ENCODE measurements at places on chromosomes 5 and 9.
A peak's percentile ranks its signal among the peaks of the same experiment; 100 is the strongest.

DNA sequence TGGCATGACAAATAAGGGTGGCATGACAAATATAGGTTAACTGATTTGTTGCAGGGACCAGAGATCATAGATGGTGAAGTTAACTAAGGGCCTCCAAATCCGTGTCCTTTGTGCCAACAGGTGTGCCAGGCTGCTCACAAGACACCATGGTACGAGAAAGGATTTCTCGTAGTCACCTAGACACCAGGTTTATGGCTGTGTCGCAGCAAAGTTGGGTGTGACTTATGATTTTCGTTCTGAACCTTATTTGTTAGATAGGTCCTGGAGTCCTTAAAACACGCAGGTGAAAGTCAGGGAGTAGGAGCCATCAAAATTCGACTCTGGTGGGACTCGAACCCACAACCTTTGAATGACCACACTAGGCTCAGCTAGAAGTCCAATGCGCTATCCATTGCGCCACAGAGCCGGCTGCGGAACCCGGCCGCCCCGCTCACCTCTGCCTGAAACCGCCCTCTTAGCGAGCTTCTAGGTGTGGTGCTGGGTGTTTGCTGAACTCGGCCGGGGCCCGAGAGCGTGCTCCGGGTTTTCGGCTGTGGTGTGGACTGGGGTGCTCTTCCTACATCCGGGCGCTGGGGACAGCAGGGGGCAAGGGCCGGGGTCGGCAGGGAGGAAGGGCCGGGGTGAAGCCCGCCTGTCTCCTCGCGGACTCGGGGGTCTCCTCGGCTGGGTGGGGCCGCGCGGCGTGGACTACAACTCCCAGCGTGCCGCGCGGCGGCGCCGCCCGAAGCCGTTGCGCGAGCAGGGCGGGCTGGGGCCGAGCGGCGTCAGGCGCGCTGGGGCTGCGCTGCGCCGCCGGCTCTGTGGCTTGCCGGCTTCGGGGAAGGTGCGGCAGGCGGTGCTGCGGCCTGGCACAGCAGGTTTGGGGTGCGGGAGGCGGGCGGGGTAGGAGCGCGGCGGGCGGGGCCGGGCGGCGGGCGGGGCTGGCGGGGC lies at the start of gene SLC27A4:
SLC27A4 (plus strand) TSS at position 767 of the 930 bp plus-strand sequence. CDS start 2,606 bp downstream, outside the sequence.
- peak; percentile 80 for DNase-seq

DNA sequence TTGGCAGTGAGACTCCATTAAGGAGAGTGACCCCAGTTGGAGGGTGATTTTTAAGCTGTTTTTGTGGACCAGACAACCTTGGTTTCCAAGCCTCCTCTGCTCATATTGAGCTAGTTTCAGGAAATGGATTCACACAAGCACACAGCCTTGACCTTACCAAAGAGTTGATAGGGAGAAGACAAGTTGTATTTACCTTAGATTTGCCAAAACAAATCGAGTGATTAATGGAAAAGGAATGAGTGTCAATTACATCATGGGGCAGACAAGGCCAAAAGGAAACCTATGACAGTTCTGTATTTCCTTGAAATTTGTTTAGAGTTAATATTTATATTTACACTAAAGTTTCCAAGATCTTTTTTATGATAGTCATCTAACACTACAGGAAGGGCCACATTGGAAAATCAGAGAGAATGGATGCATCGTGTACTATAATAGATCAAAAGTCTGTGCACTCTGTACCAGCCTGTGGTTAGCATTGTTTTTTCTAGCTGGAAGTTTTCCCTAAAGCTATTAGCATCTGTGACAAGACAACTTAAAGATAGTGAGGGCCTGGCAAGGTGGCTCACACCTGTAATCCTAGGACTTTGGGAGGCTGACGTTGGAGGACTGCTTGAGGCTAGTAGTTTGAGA lies 86.0 kb upstream of the FER start:
- no peak for DNase-seq

- DNase-seq, result no peak
Measured at GRCh38 chr9:117858561-117858960, 154.4 kb downstream of the TLR4 start.

DNA sequence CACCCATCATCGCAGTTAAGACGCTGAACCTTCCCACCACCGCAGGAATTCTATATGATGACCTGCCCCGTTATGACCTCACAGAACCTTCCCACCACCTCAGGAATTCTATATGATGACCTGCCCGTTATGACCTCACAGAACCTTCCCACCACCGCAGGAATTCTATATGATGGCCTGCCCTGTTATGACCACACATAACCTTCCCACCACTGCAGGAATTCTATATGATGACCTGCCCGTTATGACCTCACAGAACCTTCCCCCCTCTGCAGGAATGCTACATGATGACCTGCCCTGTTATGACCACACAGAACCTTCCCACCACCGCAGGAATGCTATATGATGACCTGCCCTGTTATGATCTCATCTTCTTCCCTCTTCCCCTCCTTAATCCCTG lies 64.3 kb downstream of the IRX1 start:
- DNase-seq, result no peak

- no peak for DNase-seq
Measured at GRCh38 chr5:76684756-76685519, 31.0 kb upstream of the F2R start.

- no peak for DNase-seq
Measured at GRCh38 chr5:176387384-176387925, 943 bp downstream of the NOP16 start.

- no peak for DNase-seq
Measured at GRCh38 chr9:127981559-127982121, 851 bp upstream of the EEIG1 start.

DNA sequence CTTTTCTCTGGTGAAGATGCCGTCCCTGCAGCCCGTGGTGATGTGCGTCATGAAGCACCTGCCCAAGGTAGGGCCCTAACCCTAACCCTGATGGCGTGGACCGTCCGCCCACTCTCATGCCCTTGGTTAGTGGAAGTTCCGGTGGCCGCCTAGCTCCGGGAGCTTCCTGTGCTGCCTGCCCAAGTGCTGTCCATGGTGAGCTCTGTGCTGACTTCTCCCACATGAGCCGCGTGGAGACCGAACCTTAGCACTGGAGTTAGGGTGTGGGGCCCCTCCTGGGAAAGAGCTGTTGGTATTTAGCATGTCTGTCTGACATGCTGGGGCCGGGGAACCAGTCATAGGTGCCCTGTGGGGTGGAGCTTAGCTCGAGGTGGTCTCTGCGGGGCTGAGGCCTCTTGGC lies 1.2 kb downstream of the NELFB start:
- DNase-seq, result no peak

- no peak for DNase-seq
Measured at GRCh38 chr5:178777520-178777919, 47.1 kb upstream of the ZNF354A start.

DNA sequence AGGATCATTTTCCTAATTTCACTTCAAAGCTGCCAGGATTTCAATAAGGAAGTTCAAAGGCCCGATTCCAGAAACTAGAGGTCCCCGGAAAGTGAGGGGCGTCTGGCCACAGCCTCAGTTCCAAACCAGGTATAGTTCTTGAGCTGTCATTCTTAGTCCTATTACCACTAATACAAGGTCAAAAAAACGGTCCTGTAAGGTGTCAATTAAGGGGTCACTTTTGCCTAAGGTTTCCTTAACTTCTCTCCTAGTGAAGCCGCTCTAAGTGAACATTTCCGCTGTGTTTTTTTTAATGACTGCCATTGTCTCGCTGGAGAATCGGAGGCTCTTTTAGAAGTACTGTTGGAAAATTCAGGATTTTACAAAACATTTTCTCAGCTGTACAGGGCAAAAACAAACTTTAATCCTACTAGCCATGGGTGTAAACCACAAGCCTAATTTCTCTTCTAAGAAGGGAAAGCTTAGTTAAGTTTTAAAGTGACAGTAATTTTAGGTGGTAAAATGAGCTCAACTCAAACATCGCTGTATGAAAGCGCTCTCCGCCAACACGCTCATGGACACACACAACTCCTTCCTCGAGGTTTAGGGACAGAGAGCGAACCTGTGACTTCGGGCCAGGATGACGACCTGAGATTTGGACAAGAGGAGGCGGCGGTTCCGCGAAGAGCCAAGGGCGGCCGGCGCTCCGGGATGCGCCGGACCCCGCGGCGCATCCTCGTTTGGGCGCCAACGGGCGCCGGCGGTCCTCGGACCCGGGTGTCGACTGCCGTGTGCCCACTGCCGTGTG lies 76.7 kb upstream of the IFNE start:
- no peak for DNase-seq

DNA sequence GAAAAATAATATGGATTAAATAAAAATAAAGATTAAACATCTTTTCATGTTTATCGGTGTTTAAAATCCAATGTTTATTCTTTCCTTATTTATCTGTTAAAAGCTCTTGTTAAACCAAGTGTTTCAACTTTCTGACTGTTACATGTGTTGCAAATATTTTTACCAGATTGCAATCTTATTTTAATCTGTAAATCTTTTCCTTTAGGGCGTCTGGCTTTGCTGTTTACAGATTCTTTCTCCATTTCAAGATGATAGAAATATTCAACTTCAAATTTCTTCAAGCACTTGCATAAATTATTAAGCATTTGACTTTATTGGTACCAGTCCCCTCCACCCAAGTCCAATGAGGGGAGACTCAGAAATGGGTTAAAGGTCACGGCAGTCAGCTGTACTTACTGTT lies 16.9 kb upstream of the ABCA1 start:
- no peak for DNase-seq

DNA sequence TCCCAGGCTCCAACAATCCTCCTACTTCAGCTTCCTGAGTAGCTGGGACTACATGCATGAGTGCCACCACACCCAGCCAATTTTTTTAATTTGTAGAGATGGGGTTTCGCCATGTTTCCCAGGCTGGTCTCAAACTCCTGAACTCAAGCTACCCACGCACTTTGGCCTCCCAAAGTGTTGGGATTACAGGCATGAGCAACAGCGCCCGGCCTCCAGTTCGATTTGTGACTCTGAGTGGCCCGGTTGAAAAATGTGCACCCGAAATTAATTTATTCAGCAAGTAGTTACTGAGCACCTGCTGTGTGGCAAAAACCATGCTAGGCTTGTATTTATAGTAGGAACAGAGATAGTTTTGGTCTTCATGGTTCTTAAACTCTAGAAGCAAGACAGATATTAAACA lies 58.3 kb downstream of the MVB12B start:
- DNase-seq, result no peak

DNA sequence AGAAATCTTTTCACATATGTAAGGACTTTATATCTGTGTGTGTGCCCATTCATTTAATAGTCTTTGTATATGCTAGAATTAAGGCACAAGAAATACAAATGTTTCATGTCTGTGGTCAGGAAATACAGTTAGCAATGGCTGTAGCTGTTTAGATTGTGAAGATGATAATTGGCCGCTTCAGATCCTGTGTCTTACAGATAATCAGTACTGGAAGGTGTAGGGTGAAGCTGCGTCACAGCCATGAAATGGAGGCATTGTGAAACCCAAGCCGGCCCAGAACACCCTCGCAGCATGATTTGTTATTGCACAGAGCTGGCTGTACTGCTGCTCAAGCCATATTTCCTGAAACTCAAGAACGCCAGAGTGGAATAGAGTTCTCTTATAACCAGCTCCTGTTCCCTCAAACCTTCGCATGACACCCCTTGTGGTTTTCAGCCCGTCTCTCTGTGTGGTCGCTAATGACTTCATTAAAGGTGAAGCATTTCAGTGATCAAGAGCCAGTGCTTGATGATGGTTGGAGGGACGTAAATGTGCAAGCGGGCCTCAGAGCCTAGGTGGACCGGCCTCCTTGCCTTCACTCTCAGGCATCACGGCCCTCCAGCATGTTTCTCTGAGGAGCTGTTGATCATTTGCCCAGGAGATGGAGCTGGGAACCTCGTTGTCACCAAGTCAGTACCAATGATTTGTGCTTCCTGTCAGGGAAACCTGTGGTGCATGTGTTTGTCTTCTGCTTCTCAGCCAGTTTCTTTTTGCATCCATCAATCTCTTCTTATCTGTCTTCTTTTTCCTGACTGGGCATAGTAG lies 80.1 kb downstream of the F2RL2 start:
- DNase-seq, result no peak

GRCh38 chr9:116435706-116436105 lies 251.4 kb upstream of the TRIM32 start:
- no peak for DNase-seq

DNA sequence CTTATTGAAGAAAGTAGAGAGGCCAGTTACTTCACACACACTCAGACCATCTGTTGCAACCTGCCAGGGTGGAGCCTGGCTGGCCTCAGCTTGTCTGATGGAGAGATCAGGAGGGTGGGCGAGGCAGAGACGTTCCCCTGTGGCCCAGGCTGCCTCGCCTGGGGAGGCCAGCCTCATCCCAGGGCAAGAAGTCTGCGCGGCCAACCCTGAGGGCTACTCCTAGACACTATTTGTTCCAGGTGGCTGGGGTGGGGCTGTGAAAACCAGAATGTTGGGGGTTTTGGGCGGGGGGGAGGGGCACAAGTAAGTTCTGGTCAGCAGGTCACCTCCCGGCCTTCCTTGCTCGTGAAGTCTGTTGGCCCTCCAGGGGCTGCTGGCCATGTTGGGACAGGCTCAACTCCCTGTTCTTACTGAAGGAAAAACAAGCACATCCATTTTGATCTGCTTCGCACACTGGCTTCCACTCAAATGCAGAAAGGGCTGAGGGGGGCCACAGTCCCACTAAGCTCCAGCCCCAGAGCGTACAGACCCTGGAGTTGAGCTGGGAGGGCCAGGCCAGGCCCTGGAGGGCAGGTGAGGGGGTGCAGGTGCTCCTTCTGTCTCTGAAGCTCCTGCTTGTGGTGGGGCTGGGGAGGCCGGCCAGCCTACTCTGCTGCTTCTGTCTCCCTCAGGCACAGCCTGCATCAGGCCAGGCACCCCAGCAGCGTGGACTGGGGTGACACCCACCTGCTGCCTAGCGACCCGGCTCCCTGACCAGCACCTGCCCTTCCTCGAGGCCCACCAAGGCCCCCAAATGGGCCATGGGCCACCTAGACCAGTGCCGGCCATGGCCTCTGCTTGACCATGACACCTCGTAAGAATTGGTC lies 46.6 kb downstream of the SECISBP2 start:
- DNase-seq, result no peak

- DNase-seq, result no peak
Measured at GRCh38 chr9:112224401-112225289, 49.5 kb upstream of the SUSD1 start.

GRCh38 chr9:2700909-2701550 lies 16.3 kb upstream of the KCNV2 start:
- DNase-seq, result no peak

DNA sequence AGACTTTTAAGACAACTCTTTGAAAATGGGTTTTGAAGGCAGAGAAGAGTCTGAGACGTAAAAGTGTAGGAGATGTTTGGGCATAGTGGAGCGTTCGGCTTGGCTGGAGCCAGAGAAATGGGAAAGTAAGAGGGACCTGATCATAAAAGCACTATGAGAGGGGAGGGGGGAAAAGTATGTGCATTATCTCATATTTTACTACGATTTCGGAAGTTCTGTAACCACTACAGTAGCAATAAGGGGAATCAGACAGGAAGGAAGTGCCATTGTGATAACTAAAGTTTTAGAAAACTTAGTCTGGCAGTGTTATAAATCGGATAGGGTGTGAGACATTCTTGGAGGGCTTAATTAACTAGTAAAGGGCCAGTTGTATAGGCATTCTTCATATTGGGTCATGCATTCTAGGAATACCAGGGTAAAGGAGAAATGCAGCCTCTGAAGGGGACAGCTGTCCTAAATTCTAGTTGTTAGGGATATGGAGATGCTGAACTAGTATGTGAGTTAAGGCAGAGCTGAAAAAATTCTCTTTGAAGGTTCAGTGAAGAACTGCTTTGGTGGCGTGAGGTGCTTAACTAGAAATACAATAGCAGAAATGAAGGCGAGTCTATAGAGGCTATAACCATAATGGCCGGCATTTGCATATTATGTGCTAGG lies 83.8 kb upstream of the FREM1 start:
- no peak for DNase-seq
